ENCODE measurements at places on chromosomes 6 and 20.

DNA sequence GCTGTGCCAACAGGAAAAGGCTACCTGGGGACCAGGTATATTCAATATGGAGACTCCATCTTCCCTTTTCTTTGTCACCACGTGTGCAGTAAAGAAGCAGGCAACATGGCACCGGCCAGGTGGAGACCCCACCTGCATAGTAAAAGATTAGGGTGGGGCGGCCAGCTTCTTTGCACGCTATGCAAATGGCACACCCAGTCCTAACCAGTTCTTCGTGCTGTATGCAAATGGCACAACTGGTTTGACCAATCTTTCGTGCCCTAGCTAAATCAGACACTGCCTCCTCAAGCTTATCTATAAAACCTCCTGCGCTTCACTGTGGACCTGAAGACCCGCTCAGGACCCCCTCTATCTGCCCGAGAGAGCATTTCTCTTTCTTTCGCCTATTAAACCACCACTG is 88.8 kb upstream of the EZR start:
- no peak for DNase-seq

DNA sequence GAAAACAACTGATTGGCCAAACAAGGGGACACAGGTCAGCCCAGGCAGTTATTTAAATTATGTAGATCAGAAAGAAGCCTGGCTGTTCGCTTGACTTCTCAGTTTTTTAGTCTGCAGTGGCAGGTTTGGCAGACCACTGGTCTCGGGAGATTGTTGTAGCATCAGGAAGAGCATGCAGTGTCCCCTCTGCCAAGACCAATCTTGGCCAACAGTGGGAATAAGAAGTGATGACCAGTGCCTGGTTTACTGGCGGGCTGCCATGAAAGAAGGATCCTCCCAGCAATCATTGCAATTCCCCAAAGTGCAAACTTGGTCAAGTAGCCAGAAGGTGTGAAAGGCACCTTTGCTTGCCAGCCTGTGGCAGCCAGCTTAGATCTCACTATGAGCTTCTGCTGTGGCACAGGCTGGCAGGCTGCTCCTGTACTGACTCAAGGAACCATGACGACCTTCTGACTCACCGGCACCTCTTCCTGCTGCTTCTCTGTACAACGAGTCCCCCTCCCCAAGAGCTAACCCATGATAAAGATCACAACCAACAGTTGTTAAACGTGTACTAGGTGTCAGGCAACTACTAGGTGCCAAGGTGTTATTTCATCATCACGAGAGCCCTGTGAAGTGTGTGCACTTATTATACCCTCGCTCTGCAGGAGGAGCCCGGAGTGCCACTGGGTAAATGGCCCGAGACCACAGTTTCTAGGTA is 76.8 kb upstream of the DUSP22 start:
- DNase-seq = no peak

DNA sequence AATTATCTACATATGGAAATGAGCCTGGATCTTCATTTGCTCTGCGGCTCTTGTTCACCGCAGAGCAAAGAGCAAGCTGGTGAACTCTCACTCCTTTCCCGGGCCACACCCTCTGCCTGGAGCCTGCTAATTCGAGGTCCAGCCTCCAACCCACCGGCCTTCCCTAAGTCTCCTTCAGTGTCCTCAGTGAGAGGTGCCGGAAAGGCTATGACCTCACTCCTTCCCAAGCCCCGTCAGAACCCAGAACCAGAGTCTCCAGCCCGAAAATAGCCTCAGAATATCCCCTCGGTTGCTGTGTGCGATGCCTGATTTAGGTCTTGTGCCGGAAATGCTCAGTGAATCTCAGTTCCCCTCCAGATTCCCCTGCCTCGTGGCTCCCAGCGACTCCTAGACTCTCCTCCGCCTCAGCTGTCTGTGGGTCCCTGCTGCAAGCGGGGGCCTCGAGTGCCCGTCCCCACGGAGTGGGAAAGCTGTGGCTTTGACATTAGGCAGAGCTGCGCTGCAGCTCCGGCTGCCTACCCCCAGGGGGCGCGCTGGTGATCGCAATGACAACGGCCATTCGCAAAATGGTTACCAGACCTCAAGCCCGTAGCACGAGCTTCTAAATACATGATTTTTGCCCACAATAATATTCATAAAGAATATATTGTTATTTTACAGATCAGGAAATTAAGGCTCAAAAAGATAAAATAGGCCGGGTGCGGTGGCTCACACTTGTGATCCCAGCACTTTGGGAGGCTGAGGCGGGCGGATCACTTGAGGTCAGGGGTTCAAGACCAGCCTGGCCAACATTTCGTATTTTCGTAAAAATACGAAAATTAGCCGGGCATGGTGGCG is 4.1 kb upstream of the BNIP5 start:
- DNase-seq = peak; percentile 12

GRCh38 chr6:134171517-134171916 is 119.1 kb upstream of the SLC2A12 start:
- DNase-seq = no peak

- DNase-seq = peak; percentile 96
These were observed 84.7 kb downstream of the FOXA2 start for GRCh38 chr20:22499515-22500166.

- no peak for DNase-seq
These were observed 348.6 kb upstream of the SOX4 start for GRCh38 chr6:21244897-21245470.

- DNase-seq = no peak
These were observed 30.5 kb downstream of the TFAP2B start for GRCh38 chr6:50848989-50849795.

- no peak for DNase-seq
These were observed 232.2 kb upstream of the SULF2 start for GRCh38 chr20:48017509-48017908.

DNA sequence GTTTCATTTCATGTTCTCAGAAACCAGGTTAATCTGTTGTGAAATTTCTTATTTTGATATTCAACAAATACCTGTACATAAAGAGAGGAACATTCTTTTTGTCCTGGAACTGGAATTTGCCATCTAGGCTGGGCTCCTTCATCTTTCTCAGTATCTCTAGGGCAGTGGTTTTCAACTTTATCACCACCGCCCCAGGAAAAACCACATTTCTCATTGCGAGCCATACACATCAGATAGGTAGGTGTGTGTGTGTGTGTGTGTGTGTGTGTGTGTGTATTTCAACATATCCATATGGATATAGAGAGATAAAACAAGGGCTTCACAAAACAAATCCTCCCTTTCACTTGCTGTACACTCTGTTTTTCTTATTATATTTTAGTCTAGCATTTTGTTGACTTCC is 24.1 kb downstream of the BFSP1 start:
- DNase-seq = no peak

- no peak for DNase-seq
These were observed 11.6 kb downstream of the RNASET2 start for GRCh38 chr6:166944666-166945256.

DNA sequence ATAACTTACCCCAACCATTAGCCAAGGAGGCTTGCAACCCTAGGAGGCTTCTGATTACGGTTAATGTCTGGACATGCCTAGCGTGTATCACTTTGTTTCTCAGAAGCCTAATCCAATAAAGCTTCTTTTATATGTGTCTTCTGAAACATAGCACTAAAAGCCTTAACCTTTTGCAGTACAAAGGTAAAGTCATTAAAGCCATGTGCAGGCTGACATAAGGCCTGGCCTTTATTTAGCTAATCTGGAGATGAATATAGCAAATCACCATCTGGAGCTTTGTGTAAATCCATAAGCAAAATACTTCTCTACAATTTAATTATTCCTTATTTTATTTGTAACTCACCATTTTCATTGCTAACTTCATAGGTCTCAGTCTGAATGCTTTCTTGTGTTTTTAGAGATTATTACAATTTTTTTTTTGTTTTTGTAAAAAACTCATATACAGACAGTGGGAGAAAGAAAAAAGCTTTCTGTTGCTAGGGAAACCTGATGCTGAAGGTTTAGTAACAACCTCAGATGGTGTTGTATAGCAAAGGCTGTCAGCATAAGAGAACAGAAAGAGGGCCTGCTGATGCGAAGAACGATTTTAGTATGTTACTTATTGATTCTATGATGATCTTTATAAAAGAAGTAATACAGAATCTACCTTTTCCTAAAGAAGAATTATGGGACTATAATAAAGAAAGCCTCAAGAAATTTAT is at the start of gene EYS:
EYS (minus strand) TSS at position 101 of the 701 bp plus-strand sequence. CDS start 211,816 bp downstream, outside the sequence.
- DNase-seq = peak; percentile 22

DNA sequence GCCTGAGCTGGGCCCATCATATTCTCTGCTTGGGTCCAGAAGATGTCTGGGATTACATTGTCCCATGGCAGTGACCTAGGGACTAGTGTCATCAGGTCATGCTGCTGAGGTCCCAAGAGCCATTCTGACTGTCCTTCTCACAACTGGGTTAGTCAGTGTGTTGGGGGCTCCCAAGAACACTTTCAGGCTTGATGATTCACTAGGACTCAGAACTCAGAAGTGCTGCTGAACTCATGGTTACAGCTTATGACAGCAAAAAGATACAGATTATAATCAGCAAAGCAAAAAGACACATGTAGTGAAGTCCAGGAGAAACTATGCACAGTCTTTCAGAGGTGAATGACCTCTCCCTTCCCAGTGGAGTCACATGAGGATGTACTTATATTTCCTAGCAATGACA is 107.8 kb downstream of the SYNE1 start:
- DNase-seq = no peak

GRCh38 chr6:145711372-145711771 is 23.9 kb downstream of the EPM2A start:
- DNase-seq = no peak

GRCh38 chr20:15528391-15529111 is 1044.7 kb downstream of the KIF16B start:
- no peak for DNase-seq

DNA sequence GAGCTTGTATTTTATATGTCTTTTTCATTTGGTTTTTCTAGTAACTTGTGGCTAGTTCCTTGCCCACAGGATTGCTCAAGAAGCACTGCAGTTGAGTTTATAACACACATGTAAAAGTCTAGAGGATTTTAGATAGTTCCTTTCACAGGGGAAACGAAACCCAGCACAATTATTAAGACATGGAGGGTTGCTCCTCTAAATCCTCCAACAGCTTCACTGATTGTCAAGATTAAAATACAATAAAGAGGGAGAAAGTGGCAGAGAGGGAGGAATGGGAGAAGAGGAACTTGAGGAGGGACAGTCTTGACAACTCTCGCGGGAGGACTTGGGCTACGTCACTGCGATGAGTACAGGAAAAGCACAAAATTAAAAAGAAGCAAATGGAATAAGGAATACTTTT is 9.7 kb upstream of the TBC1D7 start:
- no peak for DNase-seq

- DNase-seq = no peak
These were observed 220.8 kb downstream of the ERMARD start for GRCh38 chr6:169972101-169972651.

DNA sequence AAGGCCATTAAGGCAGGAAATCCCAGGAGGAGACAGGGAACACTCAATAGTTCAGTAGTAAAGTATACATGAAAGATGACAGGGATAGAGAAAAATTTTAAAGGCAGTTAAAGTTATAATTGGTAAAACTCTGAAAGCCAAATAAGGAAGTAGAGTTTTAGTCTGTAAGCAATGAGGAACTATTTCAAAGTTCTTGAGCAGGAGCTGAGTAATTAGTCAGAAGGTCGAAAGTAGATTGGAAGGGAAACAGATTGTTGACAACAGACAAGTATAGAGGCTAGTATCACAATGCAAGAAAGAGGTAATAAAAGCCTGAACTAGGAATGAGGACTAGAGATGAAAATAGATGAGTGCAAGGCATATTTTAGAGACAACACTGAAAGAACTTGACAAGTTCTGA is 150.3 kb downstream of the CDK19 start:
- DNase-seq = no peak

DNA sequence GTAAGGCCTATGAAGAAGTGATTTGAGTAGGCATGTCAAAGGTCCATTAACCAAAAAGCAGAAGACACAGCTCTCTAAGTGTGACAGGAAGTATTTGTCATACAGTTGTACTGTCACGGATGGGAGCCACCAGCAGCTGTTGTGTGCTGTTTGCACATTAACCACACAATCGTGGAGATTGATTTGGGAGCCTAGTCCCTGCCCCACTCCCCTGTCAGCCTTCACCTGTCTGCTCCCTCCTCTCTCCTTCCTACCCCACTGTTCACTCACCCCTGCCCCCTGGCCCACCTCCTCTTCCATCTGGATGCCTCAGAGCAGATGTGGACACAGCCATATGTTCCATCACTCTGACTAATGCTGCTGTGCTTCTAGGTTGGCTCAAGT is 124.7 kb upstream of the SPACA1 start:
- no peak for DNase-seq

GRCh38 chr20:14441201-14441600 is 103.8 kb upstream of the FLRT3 start:
- no peak for DNase-seq

GRCh38 chr6:163419413-163420288 is 5.1 kb downstream of the QKI start:
- no peak for DNase-seq

DNA sequence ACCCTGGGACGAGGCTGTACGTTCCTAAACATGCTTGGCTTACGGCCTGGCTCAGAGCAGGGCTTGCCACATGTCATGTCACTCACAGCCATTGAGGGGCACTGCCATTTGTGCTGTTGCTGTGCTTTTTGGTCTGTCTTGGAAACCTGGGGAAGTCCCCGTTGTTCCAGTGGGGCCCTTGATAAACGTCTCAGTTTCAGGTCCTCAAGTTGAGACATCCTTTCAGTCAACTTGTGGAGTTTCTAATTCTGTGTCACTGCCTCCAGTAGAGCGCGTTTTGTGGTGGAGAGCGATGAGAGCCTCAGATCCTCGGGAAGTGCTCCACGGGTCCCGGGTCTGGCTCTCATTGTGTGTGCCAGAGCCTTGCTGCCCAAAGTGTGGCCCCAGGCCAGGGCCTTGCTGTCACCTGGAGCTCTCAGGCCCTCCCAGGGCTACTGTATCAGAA is 43.0 kb upstream of the CCR6 start:
- DNase-seq = no peak

- DNase-seq = no peak
These were observed 982 bp downstream of the MMUT start for GRCh38 chr6:49462071-49462470.

GRCh38 chr6:53433951-53434285 is 85.2 kb upstream of the ELOVL5 start:
- DNase-seq = no peak

DNA sequence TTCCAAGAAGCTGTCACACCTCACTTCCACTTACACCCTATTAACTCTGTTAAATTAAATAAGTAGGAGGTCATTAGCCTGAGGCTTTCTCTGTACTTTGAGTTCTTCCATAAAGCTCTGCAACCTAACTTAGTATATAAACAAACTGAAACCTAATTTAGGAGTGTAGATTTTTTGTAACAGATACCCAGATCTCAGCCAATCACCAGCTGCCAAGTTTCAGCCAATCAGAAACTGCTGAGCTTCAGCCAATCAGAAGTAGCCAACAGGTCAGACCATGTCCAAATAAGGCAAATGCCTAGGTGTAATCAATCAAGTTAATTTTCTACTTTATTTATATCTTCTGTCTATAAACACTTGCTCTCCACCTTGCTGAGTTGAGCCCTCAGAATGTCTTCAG is 142.7 kb upstream of the SULF2 start:
- no peak for DNase-seq

GRCh38 chr20:3935295-3935955 is 46.2 kb downstream of the PANK2 start:
- no peak for DNase-seq

All from COR-L47 (cell line).